ENCODE measurements at places on chromosomes 2 and 18. TPM values are rescaled to one million over a fixed set of nuclear protein-coding genes. Genes with fewer than 3 reads are reported as not detected.

DNA sequence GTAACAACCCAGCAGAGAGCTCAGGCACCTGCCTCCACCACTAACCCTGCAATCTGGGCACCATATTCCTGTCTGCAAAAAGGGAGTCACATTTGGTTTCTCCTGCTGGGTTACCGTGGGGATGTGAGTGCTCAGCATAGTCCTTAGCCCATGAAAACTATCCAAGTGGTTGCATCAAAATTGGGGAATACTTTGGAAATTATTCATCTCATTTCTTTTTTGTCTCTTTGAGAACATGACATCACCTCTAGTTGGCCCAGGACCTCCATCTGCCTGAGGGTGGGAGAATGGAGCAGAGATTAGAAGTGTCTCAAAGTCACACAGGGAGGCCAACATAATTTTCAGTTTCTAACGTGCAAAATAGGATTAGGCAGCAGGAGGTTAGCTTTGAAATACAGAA, 19.3 kb upstream of the SPP2 start:
- ATAC-seq = no peak

DNA sequence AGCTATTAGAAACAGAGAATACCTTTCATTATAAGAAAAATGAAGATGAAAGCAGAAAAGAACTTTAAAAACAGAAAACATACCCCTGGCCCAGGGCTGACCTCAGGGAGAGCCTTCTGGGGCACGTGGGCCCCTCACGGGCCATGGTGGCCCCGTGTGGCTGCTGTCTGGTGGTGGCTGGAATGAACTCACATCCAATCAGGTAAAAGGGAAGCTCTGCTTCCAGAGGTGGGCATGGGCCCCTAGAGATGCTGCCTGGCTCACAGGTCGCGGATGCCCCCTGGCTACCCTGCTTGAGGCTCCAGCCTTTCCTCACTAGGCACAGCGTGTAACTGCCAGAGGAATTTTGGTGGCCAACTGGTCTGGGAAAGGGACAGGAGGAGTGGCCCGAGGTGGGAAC, 16.6 kb downstream of the SNORC start:
- ATAC-seq = no peak

Gene NEU2
- not detected for total RNA-seq

- ATAC-seq = no peak
Observed at GRCh38 chr2:216992056-216992675, 132.3 kb upstream of the TNP1 start.

Gene ITGB6
- not detected for total RNA-seq

DNA sequence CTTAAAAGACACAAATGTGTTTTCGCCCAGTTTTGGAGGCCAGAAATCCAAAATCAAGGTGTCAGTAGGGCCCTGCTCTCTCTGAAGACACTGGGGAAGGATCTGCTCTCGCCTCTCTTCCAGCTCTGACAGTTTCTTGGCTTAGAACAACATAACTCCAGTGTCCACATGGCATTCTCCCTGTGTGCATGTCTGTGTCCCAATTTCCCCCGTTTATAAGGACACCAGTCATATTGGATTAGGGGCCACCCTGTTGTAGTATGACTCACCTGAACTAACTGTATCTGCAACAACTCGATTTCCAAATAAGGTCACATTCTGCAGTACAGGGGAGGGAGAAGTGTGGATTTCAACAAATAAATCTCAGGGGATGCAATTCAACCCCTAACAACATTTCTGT, 263.2 kb downstream of the SS18 start:
- ATAC-seq = peak; percentile 36

Gene CFAP221
- total RNA-seq = not detected

GRCh38 chr2:222912776-222913175, 51.9 kb downstream of the ACSL3 start:
- no peak for ATAC-seq

- peak; percentile 52 for ATAC-seq
Observed at GRCh38 chr2:64052463-64053241, 33.4 kb upstream of the VPS54 start.

Gene CCDC85A
- 3.2 TPM for total RNA-seq
